PC-3 (cell line): ENCODE measurements at places on chromosomes 5 and 9.

DNA sequence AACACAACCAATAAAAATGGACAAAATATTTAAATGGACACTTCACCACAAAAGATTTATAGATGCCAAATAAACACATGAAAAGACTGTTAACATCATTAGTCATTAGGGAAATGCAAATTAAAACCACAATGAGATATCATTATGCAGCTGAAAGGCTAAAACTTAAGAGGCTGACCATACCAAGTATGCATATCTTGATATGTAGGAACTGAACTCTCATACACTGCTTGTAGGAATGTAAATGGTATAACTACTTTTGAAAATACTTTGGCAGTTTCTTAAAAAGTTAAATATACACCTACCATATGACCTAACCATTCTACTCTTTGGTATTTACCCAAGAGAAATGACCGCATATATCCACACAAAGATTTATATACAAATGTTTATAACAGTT lies 13.6 kb upstream of the ADAMTS12 start:
- no peak for DNase-seq

DNA sequence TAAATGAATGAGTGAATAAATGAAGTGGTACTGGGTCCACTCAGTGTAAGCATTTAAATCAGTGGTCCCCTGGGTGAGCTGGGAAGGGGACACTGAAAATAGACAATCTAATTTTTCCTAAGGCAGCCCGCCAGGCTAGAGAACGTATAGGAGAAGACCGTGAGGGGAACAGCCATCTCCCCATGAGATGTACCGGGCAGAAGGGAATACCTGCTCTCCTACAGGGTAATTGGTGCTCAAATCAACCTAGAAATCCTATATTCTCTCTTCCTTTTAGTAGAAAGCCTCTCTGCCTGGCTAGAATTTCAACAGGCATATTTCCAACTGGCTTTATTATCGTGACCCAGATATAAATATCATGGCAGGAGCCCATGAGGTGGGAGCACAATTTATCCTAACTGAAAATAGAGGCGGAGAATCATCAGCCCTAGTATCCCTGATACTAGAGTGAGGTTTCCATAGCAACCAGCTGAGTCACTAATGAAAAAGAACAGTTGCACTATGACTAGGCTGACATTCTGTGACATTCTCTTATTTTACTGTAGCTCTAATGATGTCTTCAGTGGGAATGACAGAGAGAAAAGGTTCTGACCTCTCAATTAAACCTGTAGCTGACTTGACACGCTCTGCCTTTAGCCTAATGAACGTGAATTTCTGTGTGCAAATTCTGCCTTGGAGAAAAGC lies 96.5 kb upstream of the CAST start:
- peak; percentile 58 for DNase-seq

- DNase-seq = peak; percentile 66
Observed at GRCh38 chr5:148290271-148291195, 21.7 kb upstream of the SPINK7 start.

- DNase-seq = no peak
Observed at GRCh38 chr5:149153751-149154610, 12.7 kb downstream of the ABLIM3 start.

DNA sequence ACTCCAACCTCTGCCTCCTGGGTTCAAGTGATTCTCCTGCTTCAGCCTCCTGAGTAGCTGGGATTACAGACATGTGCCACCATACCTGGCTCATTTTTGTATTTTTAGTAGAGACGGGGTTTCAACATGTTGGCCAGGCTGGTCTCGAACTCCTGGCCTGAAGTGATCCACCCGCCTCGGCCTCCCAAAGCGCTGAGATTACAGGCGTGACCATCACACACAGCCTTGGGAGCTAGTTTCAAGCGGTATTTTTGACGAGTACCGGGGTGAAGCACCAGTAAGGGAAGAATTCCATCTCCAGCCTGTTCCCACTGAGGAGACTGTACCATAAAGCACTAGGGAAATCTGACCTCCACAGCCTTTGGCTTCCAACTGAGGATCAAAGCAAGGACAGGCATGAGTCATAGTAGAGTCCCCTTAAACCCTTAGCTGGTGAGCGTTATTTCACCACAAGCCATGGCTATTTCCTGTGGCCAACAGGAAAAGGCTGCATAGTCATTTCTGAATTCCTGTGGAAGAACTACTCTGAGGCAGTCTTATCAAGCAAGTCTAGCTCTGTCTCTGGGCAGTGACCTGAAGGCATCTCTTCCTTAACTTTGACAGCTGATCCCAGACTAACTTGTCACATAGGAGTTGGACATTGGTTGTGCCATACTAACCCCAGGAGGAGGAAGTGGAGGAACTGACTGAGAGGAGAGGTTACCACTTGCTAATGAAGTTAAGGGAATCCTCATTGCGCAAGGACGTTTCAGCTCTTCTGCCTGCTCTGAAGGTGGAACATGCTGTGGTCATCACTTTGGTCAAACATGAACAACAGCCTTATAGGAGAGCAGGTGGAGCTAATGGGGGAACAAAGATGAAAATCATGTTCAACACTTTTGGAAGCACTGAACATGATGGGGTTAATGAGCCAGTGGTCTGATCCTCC lies 85.8 kb upstream of the DMRT1 start:
- peak; percentile 70 for DNase-seq

- no peak for DNase-seq
Observed at GRCh38 chr9:89882930-89883361, 278.1 kb downstream of the GADD45G start.

- DNase-seq = no peak
Observed at GRCh38 chr5:127567026-127567768, 49.8 kb downstream of the PRRC1 start.

GRCh38 chr9:114856942-114857315 lies 51.1 kb upstream of the TNFSF15 start:
- no peak for DNase-seq

DNA sequence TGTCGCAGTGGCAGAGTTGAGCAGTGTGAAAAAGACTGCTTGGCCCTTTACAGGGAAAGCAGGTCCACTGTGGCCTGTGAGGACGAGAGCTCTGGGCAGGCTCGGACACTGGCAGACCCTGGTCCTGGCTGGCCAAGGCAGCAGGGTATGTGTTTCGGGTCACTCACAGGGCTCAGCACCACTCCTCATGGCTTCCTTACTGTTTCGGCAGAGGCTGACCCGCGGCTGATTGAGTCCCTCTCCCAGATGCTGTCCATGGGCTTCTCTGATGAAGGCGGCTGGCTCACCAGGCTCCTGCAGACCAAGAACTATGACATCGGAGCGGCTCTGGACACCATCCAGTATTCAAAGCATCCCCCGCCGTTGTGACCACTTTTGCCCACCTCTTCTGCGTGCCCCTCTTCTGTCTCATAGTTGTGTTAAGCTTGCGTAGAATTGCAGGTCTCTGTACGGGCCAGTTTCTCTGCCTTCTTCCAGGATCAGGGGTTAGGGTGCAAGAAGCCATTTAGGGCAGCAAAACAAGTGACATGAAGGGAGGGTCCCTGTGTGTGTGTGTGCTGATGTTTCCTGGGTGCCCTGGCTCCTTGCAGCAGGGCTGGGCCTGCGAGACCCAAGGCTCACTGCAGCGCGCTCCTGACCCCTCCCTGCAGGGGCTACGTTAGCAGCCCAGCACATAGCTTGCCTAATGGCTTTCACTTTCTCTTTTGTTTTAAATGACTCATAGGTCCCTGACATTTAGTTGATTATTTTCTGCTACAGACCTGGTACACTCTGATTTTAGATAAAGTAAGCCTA lies 15.7 kb downstream of the SQSTM1 start:
- DNase-seq = no peak

DNA sequence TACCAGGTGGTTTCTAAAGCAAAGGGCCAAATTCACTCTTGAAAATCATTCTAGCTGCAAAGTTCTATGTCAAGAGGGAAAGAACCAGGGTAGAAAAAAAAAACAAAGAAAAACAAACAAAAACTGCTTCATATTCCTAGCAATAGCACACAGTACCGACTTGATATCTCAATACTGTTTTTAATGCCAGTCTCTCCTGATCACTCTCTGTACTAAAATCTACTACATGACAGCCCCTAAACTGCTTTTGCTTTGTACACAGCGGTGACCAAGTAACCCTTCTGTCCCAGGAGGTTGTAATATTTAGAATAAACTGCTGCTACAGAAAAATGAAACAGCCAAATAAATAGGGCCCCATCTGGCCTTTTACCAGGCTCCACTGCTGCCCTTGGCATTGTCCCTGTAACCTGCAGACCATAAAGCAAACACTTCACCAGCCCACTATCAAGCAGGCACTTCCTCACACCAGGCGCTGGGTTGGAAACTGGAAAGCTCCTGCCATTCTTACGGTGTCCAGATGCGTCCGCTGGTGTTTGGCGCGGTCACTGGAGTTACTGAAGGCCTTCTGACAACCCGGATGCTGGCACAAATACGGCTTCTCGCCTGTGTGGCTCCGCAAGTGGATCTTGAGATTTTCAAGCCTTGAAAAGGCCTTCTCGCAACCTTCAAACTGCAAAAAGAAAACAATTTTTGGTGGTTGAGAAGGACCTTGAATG lies 363.2 kb downstream of the GLIS3 start:
- no peak for DNase-seq

- DNase-seq = no peak
Observed at GRCh38 chr5:146515473-146516150, 378 bp downstream of the GPR151 start.

DNA sequence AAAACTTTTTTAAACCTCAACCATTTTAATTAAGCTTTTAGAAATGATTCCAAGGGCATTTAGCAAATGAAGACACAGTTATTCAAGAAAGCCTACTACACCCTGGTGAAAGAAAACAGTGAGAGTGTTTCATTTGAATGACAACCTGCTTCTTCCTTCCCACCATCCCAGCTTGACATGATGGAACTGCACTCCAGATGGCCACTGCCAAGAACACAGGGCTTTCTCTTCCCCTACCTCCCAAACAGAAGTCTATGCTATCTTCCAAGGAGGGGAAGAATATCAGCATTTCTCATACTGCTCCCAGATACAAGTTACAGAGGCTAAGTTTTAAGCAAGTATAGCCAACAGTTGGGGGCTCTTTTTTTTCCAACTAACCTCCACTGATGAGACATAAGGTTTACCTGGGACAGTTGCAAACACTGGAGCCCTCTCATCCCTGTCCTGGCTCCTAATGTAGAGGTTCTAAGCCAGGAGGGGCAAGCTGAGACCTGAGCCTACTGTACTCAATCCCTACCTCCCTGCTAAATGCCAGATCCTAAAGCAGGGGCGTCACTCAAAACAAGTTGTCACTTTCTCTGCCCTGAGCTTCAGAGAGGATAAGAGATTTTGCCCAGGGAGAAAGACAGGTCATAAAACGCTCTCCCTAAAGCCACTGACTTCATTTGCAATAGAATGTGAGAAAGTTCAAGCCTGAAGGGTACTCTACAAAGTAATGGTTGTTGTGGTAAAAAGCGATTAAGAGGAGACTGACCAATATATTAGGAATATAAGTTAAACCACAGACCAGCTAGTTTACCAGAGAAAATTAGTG lies 88.5 kb upstream of the SLC27A6 start:
- no peak for DNase-seq

- DNase-seq = no peak
Observed at GRCh38 chr9:8679371-8679822, 879.8 kb upstream of the DMAC1 start.

DNA sequence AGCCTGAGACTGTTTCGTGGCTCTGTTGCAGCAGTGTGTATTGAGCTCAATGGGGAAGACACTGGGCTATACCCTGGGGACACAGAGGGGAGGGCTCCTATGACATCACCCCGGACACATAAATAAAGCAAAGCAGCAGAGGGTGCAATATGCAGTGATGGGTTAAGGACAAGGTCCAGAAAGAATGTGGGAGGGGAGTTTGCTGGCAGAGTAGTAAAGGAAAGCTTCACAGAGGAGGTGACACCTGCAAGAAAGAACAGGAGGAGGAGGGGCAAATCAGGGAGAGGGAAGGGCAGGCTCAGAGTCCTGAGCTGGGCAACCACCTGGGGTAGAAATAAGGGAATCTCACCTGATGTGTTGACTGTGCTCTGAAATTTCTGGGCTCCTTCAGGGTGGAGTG lies 35.3 kb upstream of the CDKN2AIPNL start:
- DNase-seq = no peak

GRCh38 chr5:691817-692528 lies 1.2 kb downstream of the TPPP start:
- DNase-seq = no peak

DNA sequence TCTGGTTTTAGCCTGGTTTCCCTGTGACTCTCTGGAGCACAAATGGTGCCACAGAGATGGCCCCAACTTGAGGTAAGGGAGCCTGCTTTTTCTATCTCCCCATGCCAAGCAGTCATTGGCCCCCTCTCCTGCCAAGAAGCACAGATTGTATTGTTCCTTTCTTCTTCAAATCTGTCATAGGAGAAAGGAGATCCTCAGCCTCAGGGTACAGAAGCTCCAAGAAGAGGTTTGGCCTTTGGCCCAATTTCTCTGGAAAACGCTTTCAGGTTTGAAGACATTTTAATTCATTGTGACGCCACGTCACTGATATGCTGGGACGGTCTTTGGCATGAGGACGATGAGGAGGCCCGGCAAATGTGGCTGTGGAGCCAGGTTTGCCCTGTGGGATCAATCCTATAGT lies 29.2 kb upstream of the PANK3 start:
- DNase-seq = no peak

DNA sequence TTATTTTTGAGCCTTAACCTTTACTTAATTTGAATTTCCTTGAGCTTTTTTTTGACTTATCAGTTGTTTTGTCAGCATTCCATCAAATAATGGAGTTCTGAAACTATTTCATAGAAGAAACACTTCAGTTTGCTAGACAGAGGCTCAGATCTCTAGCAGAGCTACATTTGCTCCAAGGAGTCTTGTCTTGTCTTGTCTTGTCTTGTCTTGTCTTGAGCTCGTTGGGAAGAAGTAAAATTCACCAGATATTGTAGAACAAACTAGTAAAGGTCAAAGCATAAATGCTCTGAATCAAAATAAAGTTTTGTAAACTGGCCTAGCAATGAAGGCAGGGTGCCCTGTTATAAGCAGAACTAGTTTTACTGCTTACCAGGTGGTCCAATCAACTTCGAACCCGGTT lies 33.5 kb downstream of the RAB24 start:
- no peak for DNase-seq

GRCh38 chr5:132807163-132807838 lies 5.8 kb upstream of the SOWAHA start:
- DNase-seq = no peak

DNA sequence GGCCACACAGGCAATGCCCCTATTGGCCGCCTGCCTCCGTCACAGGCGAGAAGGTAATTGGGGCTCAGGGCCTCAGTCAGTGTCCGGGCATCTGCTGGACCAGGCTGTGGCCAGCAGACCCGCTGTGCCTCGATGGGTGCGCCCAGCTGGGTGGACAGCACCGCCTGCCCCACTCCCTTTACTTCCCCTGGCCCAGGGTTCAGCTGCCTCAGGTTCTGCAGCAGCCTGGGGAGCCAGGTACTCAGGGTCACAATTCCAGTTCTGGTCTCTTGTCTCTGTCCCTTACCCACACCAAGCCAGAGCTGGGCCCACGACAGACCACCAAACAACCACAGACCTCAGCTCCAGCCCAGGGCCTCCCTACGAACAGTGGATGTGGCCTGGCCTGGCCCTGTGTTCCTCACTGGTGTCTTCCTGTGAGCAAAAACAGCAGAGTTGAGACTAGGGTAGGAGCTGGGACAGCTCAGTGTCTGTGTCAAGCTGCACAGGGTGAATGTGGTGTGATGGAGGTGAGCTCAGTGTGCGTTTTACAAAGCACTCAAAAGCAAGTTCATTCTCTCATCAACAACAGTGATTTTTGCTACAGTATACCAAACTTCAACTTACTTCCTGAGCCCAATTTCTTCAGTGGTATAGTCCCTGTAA lies 33.4 kb upstream of the SUSD3 start:
- DNase-seq = no peak
